ENCODE measurements at places on chromosomes 13 and 19.

DNA sequence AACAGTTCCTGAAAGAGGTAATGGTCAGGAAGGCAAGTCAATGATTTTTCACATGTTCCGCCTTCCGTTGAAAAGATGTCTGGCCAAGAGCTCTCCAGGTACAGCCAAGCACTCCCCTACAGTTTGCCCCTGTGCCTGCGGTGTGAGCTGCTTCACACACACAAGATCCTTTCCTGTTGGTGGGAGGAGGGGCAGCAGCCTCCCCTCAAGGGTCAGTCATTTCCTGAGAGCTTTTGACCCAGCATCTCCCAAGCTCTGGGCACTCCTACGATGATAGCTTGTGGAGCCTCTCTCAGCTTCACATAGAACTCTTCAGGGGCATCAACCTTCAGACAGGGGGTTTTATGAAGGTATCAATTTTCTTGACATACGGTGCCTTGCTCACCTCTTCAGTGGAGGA lies 86.9 kb downstream of the DOCK9 start:
- no peak for DNase-seq

DNA sequence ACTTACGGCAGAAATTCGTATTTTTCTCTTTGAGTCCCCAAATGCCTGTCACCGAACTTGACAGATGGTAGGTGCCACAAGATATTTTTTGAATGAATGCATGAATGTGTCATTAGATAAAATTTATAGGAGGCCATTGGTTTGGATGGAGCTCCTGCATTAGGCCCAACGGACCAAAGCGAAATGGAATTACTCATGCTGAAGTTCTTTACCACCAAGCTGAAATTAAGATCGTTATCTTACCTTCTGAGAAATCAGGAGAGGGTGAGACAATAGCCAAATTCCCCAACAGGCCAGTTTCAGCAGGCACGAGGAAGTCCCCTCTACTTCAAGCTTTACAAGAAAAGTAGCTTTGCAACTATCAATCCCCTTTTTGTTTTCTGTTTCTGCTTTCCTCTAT lies 452.5 kb upstream of the ARGLU1 start:
- peak; percentile 6 for DNase-seq

DNA sequence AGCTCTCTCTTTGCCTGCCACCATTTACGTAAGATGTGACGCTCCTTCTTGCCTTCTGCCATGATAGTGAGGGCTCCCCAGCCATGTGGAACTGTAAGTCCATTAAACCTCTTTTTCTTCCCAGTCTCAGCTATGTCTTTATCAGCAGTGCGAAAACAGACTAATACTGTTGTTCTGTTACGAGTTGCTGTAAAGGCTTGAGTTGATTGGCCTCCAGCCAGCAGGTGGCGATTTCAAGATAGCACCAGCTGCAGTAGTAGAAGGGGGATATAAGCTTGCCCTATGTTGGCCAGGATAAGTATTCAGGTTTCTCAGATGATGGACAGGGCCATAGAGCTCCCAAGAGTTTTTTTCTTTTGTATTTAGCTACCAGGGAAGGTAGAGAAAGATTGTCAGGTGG lies 385.5 kb downstream of the MZT1 start:
- DNase-seq = no peak

DNA sequence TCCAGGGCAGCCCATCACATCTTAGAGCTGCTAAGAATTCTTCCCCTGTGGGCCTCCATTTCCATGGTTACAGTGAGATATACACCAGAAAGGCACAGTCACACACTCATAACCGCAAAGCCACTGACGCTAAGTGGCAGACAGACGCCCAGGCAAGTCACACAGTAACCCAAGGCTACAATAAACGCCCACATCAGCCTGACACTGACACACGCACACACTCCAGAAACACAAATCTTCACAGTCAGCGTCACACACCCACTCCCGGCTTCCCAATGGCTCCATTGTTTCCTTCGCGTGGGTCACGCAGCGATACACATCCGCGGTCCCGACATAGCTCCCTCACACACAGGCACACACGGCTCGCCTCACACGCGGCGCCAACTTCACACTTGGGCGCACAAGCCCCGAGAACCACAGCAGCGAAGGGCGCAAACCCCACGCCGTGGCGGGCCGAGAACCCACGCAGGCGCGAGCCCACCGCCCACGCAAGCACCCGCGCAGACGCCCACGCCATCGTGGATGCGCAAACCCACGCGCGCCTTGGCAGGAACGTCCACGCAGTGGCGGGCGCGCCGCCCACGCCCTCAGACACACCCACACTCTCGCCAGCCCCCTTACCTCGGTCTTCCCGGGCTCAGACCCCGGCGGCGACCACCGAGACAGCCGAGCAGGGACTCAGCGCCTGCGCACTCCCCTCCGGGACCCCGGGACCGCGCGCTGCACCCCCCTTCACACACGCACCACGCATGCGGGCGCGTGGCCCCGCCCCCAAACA lies at the start of gene ZNF667:
ZNF667 (minus strand) TSS at position 695 of the 778 bp plus-strand sequence. CDS start 14,975 bp downstream, outside the sequence.
- DNase-seq = peak; percentile 47

DNA sequence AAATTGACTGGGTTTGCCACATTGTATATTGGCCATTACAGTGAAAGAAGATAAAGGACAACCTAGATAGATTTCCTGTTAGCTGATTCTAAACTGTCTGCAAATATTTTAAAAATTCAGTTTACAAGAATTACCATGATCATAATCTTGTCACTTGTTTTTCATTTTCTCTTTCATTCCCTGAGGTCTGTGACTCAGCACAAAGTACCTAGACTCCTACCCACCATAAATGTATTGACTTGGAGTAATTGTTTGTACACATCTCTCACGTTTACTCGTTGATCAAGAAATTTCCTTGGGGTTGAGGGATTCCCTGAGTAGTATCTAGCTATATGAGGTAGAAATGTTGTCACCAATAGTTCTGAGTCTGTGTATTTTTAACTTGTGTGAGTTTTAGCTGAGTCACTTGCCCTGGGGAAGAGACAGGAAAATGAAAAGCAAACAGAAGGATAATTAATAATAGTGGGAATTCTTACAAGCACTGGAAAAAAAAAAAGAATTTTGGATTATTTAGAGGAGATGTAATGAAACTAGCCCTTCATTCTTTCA lies 299.2 kb upstream of the DACH1 start:
- peak; percentile 64 for DNase-seq

DNA sequence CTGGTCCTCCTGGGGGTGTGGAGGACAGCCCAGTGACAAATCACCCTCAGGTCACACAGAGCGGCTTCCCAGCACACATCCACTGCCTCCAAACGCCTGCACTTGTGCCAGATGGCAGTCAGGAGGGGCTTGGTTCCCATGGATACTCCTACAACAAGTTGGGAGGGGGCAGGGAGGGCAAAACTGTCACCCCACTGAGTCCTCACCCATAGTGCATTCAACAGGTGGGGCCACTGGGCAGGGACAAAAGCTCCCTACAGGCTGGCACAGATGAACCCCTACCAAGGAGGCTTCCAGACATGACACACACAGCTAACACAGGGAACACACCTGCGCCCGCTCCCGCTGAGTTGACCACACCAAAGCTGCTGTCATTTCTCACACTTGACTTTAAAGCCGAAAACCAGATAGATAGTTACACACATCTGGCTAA lies 120.5 kb downstream of the STK24 start:
- no peak for DNase-seq

DNA sequence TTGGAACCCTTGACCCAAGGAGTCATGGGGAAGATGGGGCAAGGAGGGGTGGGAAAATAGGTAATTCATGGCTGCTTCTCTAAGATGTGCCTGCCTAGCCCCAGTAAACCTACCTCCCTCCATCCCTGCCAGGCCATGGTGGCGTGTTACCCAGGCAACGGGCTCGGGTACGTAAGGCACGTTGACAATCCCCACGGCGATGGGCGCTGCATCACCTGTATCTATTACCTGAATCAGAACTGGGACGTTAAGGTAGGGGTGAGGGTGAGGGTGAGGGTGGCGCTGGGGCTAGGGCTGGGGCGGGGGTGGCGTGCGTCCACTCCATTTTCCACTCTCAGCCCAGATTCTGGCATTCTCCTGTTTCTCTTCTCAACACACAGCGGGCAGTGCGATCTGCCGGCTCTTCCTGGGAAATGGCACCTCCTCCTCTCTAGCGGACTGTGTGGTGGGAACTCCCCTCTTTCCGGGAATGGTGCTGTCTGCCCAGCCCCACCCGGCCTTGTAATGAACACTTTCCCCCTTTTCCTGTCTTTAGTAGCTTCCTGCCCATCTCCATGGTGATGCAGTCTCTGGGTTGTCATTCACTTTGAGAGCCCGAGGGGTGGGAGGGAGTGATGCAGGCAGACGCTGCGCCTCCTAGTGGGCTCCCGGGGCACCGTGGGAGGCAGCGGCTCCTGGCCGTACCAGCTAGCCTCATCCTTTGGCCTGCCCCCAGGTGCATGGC lies 7.6 kb downstream of the EGLN2 start:
- DNase-seq = peak; percentile 99

- no peak for DNase-seq
Observed at GRCh38 chr19:4213116-4213515, 16.2 kb upstream of the EBI3 start.

DNA sequence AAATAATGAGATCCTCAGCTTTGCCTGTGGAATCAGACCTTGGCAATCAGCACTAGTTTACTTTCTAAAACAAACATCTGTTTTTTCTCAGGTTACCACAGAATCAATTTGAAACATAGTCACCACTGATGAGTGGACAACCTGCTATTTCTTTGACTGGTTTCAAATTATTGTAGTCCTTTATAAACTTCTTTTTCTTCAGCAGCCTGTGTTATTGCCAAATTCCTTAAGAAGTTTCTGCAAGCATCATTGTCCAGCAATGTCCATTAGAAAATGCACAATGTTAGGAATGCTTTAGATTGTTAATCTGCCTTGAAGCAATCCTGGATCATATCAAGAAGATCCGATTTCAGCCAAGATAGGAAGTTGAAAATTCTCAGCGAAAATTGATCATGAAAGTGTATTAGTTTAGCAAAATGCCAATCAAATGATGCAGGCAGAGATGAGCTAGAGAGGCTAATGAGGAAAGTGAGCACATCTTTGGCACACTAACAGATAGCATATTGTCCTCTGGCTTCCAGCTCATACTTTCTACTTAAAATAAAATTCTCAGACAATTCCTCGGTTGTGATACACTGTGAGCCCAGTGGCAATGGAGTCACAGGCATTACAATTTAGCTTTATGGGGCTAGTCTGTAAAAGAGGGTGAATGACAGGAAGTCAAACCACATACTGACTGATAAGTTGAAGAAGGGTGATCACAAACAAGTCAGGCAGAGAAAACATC lies 270.6 kb downstream of the SLITRK6 start:
- peak; percentile 93 for DNase-seq

GRCh38 chr13:42211704-42212464 lies 60.1 kb upstream of the AKAP11 start:
- peak; percentile 36 for DNase-seq

DNA sequence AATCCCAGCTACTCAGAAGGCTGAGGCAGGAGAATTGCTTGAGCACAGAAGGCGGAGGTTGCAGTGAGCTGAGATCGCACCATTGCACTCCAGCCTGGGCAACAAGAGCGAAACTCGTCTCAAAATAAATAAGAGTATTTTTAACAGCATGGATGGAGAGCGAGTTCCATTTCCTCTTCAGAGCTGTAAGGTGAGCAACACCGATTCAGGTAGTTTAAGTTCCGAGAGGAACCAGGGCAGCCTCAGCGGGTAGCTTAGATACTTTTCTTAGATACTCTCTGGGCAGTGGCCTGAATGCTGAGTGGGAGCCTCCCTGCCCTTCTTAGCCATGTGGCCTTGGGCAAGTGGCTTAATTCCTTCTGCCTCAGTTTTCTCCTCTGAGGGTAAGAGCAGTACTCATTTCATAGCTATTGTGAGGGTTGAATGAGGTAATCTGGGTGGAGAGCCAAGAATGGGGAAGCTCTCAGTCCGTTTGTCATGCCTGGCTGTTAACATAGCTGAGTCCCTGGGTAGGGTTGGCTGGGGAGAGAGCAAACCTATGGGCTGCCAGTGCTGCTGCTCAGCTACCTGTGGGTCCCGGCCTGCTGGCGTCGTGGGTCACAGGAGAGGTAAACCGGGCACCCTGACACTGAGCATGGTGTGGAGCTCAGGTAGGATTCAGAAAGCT lies 4.1 kb downstream of the ATP11A start:
- peak; percentile 80 for DNase-seq

- DNase-seq = no peak
Observed at GRCh38 chr19:5503598-5503997, 48.4 kb downstream of the ZNRF4 start.

DNA sequence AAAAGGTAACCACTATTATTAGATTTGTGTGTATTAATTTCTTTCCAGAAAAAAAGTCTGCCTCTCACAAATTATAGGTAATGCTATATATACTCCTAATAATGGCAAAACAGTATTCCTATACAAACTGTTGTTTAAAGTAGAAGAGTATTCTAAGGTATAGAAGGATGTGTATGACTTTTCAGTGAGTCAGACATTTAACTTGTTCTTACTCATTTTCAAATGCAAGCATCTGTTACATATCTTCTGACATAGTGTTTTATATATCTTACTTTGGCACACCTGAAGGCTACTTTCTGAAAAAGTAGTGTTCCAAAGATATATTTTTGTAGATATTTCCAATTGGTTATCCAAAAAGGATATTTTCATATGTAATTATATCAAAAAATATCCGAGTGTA lies 3.5 kb upstream of the SLITRK5 start:
- DNase-seq = no peak

DNA sequence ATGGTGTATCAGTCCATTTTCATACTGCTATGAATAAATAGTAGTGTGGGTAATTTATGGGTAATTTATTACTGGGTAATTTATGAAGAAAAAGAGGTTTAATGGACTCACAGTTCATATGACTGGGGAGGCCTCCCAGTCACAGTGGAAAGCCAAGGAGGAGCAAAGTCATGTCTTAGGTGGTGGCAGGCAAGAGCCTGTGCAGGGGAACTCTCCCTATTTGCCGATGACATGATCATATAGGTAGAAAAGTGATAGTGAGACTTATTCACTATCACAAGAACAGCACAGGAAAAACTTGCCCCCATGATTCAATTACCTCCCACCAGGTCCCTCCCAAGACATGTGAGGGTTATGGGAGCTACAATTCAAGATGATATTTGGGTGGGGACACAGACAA lies 1137.7 kb downstream of the UQCRFS1 start:
- no peak for DNase-seq

GRCh38 chr13:111970494-111971141 lies 96.3 kb upstream of the SOX1 start:
- no peak for DNase-seq

DNA sequence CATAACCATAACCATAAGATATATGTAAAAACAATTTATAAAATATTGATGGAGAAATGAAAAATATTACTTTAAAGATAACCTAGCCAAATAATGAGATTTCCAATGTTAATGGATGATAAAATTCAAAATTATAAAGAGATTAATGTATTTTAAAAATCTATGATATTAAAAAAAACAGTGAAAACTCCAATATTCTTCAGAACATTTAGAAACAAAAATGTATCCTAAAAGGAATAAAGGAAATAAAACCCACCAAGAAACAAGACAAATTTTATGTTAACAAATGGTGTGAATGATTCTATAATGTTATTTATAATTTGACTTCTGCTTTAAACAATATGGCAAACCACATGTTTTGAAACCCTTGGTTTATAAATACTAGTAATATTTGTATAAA lies 1587.8 kb downstream of the PCDH9 start:
- DNase-seq = no peak

Data from EH (cell line).